Activated naive CD8-positive, alpha-beta T cell treated with anti-CD3 and anti-CD28 coated beads for 36 hours (primary cell): ENCODE measurements at places on chromosomes 5 and 9. TPM values are rescaled to one million over a fixed set of nuclear protein-coding genes. Genes with fewer than 3 reads are reported as not detected.

DNA sequence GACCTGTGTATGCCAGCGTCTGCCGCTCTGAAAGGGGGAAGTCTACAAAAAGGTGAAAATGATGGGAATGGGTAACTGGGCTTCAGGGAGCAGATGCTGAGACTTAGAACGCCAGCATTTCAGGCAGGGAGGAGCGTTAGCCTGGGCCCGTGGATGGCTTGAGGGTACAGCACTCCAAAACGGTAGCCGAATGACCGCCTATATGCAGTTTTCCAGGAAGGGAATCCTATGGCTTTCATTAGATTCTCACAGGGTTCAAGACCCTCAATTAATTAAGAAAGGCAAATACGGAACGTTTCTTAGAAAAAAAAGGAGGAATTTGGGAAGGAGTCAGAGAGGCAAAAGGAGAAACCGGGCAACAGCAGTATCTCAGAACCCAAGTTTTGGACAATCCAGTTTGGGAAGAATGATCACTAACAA lies 639 bp downstream of the AMACR start:
- peak overlapping the region; percentile 88 for H3K27ac ChIP-seq
- peak overlapping the region; percentile 90 for H3K4me3 ChIP-seq
- H3K27me3 ChIP-seq: no peaks in the 10 kb centered on the region
- H3K36me3 ChIP-seq: no peaks in the 10 kb centered on the region
- H3K4me1 ChIP-seq: peaks cover 30% of the 10 kb centered on the region
- no peak for DNase-seq

GRCh38 chr9:105993921-105994715 lies 299.8 kb downstream of the TMEM38B start:
- no peak overlapping the region for H3K27ac ChIP-seq
- H3K27me3 ChIP-seq: no peaks in the 10 kb centered on the region
- H3K4me3 ChIP-seq: no peak overlapping the region
- H3K4me1 ChIP-seq: no peaks in the 10 kb centered on the region
- no peak for DNase-seq

GRCh38 chr9:70979966-70980365 lies 141.5 kb downstream of the TRPM3 start:
- no peak overlapping the region for H3K4me3 ChIP-seq
- H3K27ac ChIP-seq: no peak overlapping the region
- no peaks in the 10 kb centered on the region for H3K36me3 ChIP-seq
- no peaks in the 10 kb centered on the region for H3K4me1 ChIP-seq

The SLC30A5 gene
- total RNA-seq: 50.3 TPM

GRCh38 chr9:18281291-18281690 lies 192.7 kb upstream of the ADAMTSL1 start:
- peaks cover 4% of the 10 kb centered on the region for H3K27me3 ChIP-seq
- no peaks in the 10 kb centered on the region for H3K4me1 ChIP-seq
- no peak overlapping the region for H3K27ac ChIP-seq
- no peak for DNase-seq

GRCh38 chr9:134218230-134218629 lies 53.9 kb upstream of the RNU6ATAC start:
- no peaks in the 10 kb centered on the region for H3K4me1 ChIP-seq
- no peak overlapping the region for H3K27ac ChIP-seq
- no peaks in the 10 kb centered on the region for H3K27me3 ChIP-seq
- H3K36me3 ChIP-seq: no peaks in the 10 kb centered on the region

The ZNF169 gene
- total RNA-seq: 4.2 TPM

DNA sequence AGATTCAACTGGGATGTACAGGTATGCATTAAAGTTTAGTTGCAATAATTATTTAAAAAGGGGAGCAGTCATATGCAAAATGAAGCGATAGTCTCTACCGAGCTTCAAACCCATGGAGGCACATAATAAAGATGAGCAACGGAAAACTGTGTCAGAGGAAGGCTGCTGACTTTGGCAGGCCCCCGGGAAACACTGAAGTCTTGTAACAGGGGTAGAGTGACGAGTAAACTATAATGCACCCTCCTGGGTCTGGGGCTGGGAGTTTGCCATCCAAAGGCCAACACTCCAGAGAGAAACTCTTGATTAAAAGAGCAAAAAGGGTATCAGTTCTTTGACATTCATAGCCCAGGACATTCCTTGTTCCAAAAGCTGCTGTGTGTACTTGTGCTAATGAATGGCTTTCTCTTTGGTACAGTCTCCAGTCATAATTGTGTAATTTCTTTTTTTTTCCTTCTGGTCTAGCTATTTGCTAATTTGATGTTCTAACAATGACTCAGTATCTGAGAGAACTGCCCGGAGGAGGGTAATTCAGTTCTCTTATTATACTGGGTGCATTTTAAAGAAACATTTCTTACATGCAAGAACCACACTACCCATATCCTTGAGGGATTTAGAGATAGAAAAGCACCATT lies 59.2 kb downstream of the TNC start:
- H3K4me3 ChIP-seq: no peak overlapping the region
- H3K27ac ChIP-seq: no peak overlapping the region
- H3K4me1 ChIP-seq: peaks cover 5% of the 10 kb centered on the region
- peaks cover 62% of the 10 kb centered on the region for H3K27me3 ChIP-seq
- no peak for DNase-seq
